Mesothelial cell of epicardium (in vitro differentiated cells): ENCODE measurements at places on chromosomes 12 and 14. TPM values are rescaled to one million over a fixed set of nuclear protein-coding genes. Genes with fewer than 3 reads are reported as not detected.

DNA sequence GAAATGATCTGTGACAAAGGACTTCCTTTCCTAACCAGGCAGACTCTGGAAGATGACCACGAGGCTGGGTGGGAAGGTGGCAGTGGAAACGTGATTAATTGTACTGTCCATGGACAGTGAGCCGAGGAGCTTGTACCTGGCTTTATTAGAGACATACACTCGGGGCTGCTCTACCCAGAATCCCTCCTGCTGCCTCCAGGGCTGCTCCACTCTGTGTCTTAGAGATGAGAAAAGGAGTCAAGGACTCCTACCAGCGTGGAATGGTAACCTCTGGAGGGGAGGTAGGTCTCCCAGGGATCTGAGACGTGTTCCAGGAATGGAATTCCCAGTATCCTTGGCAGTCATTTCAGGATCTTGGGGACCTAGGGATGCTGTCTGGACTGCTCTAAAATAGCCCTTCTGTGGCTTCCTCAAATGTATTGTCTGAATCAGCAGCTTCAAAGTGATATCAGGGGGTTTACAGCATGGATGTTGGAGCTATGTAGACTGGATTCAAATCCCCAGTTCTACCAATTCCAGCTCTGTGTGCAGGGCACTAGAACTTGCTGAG lies 237.8 kb downstream of the CACNA1C start:
- no peak overlapping the region for H3K4me3 ChIP-seq
- peaks cover 45% of the 10 kb centered on the region for H3K4me1 ChIP-seq
- H3K27ac ChIP-seq, result no peak overlapping the region
- no peak for DNase-seq

DNA sequence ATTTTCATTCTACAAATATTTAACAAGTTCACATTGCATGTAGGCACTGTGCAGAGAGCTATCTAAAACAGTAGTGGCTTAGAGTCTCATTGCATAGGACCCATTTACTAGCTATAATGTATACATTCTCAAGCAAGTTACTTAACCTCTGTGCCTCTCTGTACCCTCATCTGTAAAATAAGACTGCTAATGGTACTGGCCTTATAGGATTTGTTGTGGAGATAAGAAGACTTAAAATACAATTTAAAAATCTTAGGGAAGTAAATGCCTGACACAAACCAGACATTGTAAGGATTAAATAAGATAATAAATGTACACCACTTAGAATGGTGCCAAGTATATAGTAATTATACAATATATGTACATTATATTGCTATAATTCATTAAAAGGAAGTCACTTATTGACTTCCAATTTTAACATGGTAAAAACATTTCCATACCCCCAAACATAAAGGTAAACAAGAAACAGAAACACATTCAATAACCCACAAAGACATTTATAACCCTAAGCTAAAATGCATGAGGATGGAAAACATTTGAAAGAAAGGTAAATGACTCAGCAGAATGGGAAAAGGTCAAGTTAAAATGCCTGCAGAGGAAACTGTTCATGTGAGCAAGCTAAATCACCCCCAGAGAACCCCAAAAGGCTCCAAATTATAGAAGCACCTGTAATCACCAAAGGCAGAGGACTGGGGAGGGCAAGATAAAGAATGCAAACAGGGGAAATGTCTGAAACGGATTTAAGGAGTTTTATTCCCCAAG lies 30.8 kb downstream of the RPS6KA5 start:
- peaks cover 17% of the 10 kb centered on the region for H3K4me1 ChIP-seq
- no peaks in the 10 kb centered on the region for H3K36me3 ChIP-seq
- peaks cover 2% of the 10 kb centered on the region for H3K27me3 ChIP-seq

The AP5M1 gene
- 30.5 to 36.3 TPM (median 32.8 TPM) in 3 replicates for total RNA-seq

The KRT6C gene
- not detected in 3 replicates for total RNA-seq

DNA sequence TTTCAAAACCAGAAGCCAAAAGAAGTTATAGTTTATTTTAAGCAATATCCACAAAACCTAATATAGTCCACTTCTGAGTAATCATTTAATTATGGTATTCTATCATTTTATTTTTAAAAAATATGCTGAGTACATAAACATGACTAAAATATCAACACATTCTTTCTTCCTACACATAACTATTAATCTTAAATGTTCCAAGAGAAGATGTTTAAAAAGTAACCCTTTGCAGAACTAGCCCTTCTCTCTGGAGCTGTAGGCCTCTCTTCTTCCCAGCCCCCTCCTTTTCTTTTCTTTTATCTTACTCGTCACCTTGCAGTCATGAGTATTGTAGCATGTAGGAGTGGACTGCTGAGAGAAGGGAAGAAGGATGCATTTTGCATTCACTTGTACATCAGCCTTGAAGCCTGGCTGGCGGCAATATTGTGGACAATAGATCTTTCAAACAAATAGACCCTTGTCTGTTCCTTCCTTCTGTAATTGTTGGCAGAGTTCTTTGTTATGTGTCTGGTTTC lies 941.9 kb downstream of the NRXN3 start:
- peak overlapping the region; percentile 31 for H3K27ac ChIP-seq
- H3K27me3 ChIP-seq, result peaks cover 1% of the 10 kb centered on the region
- no peak for DNase-seq
- H3K4me3 ChIP-seq, result no peak overlapping the region

The HNRNPA1 gene
- total RNA-seq, result 2,201 to 2,231 TPM (median 2,205 TPM) in 3 replicates

The AQP6 gene
- 0.11 to 0.16 TPM (median 0.11 TPM) in 3 replicates for total RNA-seq

DNA sequence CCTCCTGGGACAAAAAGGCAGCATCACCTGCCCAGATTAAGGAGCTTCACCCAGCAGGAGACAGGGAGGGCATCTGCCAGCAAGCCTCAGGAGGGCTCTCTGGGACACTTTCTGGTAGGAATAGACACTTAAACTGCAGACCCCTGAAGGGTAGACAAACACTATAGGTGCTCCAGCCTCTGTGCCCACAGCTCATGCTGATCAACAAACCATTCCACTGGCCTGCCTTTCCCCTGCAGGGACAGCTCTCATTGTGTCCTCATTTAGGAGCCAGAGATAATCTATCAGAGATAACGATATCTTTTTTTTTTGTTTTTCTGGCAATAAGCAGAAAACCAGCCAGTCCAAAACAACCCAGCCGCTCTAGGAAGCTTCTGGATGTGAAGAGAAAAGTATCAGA lies 251.8 kb upstream of the CCDC196 start:
- no peaks in the 10 kb centered on the region for H3K36me3 ChIP-seq
- no peak for DNase-seq
- H3K27ac ChIP-seq, result no peak overlapping the region
- H3K4me3 ChIP-seq, result no peak overlapping the region
- peaks cover 23% of the 10 kb centered on the region for H3K27me3 ChIP-seq

DNA sequence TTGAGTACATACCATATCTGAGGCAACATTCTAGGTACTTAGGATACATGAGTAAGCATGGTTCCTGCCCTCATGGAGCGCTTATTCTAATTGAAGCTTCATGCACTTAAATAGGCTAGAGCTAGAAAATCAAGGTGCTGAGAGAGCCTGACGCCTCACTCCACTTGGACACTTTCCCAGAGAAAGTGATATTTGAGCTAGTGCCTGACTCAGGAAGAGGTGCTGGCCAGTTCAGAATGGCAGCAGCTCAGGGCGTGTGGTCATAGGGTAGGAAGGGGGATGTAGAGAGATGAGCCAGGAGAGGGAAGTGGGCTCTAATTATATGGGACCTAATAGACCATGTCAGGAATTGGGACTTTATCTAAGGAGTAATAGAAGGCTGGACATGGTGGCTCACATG lies 33.3 kb downstream of the TULP3 start:
- H3K4me1 ChIP-seq, result no peaks in the 10 kb centered on the region
- H3K36me3 ChIP-seq, result peaks cover 39% of the 10 kb centered on the region
- no peak overlapping the region for H3K4me3 ChIP-seq
- no peak overlapping the region for H3K27ac ChIP-seq

DNA sequence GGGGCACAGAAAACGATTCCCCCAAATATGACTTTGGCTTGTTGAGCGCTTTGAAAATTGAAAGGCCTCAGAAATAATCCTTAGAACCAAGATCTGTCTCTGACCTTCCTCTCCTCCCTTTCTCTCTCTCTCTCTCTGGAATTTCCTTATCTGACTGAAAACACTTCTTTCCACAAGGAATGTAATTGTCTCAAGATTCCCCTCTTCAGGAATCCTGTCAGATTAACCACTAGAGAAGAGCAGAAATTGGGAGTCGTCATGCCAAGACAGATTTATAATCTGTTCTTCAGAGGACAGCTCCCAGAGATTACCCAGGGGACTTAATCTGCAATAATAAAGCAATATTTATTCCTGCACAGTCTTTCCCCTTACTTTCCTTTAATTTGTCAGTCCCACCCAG lies 317.6 kb downstream of the ACSS3 start:
- peaks cover 27% of the 10 kb centered on the region for H3K27me3 ChIP-seq
- H3K27ac ChIP-seq, result no peak overlapping the region
- DNase-seq, result no peak
- H3K4me3 ChIP-seq, result no peak overlapping the region
- H3K4me1 ChIP-seq, result no peaks in the 10 kb centered on the region
- no peaks in the 10 kb centered on the region for H3K36me3 ChIP-seq

The IL22 gene
- not detected in 3 replicates for total RNA-seq
